ENCODE measurements at places on chromosomes 4 and X.
A peak's percentile ranks its signal among the peaks of the same experiment; 100 is the strongest.

- no peak for DNase-seq
Measured at GRCh38 chr4:53273726-53274125, 92.1 kb downstream of the SCFD2 start.

GRCh38 chrX:9064694-9065093 is 30.8 kb upstream of the FAM9B start:
- no peak for DNase-seq

DNA sequence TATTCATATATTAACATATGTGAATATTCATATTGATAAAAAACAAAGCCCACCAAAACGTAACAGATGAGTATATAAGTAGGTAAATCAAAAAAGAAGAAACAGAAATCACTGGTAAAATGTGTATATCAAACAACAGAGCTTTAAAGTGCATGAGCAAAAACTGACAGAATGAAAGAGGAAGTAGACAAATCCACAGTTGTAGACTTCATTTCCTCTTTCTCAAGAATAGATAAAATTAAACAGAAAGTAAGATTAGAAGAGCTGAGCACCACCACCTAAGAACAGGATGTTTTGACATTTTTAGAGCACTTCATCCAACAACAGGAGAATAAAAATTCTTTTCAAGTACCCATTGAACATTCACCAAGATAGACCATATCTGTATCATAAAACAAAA is 64.6 kb downstream of the CNKSR2 start:
- DNase-seq: peak; percentile 33

GRCh38 chr4:176883108-176883550 is 90.4 kb upstream of the VEGFC start:
- DNase-seq: no peak

DNA sequence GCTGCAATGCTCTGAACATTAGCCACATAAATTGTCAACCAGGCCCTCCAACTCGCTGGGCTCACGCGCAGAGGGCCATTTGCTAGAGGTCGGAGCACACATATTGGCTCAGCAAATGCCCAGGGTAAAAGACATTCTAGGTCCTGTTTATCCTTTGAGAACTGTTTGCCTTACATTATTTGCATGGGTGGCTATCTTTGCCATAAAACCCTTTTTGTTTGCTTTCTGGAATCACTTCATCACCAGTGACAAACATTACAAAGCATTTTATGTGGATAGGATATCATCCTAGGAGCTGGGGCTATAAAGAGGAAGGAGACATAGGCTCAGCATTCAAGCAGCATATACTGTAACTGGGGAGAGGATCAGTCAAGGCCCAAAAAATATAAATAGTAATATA is 149.2 kb upstream of the RAI2 start:
- no peak for DNase-seq

GRCh38 chr4:160284516-160284915 is 1181.6 kb downstream of the RAPGEF2 start:
- DNase-seq: no peak

DNA sequence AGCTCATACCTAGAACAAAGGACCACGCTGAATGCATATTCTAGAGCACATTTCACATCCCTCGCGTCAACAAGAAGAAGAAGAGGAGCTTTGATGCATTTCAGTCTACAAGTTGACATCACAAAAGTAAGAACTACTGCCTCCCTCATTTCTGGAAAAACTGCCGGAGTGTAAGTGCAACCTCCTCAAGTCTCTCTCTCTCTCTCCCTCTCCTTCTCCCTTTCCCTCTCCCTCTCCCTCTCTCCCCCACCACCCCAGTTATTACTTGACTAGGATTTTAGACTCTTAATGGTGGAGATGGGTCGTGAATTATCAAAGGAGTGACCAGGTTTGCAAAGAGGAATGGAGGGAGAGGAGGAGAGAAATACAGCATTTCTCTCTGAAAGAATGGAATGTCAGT is 1.4 kb upstream of the IRS4 start:
- DNase-seq: no peak

- DNase-seq: peak; percentile 69
Measured at GRCh38 chrX:17459661-17460060, 84.7 kb downstream of the NHS start.

DNA sequence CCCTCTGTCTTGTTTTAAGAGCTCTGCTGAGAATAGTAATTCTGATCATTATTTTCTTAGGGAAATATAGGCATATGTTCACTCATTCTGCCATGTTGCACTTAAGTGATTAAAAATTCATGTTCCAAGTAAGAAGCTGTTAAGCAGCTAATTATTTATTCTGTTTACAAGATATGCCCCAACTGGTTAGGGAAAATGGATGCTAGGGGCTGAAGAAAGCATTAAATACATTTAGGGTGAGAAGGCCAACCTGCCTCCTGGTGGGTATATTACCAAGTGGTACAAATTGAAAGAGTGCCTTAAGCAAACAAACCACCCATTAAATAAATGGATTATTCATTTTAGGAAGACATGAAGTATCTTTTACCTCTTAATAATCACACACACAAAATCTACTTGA is 392.6 kb upstream of the EPHA5 start:
- no peak for DNase-seq

DNA sequence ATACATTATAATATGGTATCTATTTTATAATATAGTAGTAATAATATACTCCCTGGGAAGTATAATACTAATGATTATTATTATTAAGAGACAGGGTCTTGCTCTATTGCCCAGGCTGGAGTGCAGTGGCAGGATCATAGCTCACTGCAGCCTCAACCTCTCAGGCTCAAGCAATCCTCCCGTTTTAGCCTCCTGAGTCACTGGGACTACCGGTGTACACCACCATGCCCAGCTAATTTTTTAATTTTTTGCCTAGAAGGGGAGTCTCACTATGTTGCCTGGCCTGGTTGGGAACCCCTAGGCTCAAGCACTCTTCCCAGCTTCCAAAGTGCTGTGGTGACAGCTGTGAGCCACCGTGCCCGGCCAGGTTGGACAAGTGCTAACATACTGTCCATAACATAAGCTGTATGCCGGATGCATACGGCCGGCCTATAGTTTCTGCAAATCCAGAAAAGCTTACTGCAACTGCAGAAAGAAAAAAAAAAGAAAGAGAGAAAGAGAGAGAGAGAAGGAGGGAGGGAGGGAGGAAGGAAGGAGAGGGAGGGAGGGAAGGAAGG is 94.2 kb upstream of the PPP2R3B start:
- no peak for DNase-seq

GRCh38 chrX:77415161-77415560 is 32.0 kb upstream of the FGF16 start:
- DNase-seq: no peak

GRCh38 chr4:56245547-56246232 is 141.6 kb downstream of the AASDH start:
- no peak for DNase-seq

DNA sequence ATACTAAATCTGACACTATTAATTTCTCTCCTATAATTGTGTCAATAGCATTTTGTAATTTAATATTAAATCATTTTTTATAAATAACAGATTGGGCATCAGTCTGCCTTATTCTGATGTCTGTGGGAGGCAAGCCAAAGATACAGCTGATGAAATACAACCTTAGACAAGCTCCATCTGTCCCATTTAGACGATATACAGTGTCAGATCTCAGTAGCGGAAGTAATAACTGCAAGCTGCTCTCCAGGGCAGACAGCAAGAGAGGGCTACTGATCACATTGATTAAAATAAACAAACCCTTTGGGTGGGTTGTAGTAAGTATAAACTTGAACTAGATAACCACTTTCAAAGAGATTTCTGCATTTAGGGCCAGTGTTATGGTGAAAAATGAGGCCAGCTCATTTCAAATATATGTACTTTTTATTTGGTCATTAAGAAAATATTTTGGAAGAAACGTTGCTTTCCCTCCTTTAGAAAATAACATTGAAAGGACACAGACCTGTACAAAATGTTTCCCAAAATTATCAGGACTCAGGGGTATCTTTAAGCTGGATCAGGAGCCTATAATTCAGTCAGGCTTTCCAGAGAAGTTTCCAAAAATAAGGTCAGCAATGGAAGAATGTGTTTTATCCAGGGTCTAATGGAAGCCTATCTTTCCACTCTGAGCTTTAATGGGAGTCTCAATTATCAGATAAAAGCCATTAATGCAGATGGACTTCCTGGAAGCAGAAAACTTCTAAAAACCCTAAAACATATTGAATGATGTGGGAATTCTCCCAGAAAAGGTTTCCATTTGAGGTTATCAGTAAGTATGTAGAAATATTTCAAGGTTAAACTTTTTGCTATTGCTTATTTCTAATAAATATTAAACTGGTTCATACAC is 1028.8 kb upstream of the IGFBP7 start:
- no peak for DNase-seq

- DNase-seq: no peak
Measured at GRCh38 chr4:173703021-173703420, 173.0 kb upstream of the HAND2 start.

GRCh38 chr4:94826206-94826605 is 68.5 kb downstream of the BMPR1B start:
- DNase-seq: no peak

GRCh38 chrX:1602299-1602698 is 10.9 kb downstream of the AKAP17A start:
- DNase-seq: no peak

DNA sequence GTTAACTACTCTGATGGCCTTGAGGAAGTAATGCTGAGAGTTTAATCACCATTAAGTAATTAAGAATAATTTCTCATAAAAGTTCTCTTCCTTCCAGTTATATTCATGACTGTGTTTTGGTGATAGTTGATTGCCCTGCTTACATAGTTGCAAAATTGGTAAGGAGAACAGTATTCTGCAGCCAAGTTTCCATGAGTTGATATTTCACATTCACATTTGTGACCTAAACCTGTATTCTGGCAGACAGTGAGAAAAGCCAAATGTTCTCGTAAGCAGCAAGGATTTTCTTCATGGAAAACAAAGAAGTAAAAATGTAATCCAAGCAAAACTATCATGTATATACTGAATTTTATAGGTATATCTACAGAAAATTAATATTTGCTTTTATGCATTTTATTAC is 187.8 kb upstream of the NUDT6 start:
- no peak for DNase-seq

DNA sequence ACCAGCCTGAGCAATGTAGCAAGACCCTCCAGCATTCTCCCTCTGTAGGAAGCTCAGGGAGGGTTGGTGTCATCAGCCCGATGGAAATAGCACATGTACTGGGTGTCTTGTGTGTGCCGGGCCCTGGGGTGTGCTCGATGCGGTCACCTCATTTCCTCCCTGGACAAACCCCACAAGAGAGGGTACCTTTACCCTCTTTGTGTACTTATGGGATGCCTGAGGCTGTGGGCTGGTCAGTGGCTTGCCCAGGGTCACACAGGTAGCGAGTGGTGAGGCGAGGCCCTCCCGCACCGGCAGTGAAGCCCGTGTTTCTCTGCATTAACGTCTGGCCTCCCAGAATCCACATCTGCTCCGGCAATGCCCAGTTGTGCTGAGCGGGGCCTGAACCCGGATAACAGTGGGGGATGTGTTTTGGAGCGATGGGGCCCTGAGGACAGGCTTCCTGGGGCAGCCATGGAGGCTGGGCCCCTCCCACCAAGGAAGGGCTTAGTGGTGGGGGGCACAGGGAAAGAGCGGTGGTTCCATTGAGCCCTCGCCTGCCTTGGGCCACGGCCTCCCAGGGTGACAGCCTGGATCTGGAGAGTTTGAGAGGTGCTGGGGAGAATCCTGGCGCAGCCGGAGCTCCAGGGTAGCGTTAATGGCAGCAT is 8.1 kb downstream of the PSAPL1 start:
- no peak for DNase-seq

- DNase-seq: no peak
Measured at GRCh38 chr4:87540146-87541058, 11.2 kb upstream of the SPARCL1 start.

- DNase-seq: no peak
Measured at GRCh38 chr4:147491086-147491485, 10.2 kb downstream of the EDNRA start.

DNA sequence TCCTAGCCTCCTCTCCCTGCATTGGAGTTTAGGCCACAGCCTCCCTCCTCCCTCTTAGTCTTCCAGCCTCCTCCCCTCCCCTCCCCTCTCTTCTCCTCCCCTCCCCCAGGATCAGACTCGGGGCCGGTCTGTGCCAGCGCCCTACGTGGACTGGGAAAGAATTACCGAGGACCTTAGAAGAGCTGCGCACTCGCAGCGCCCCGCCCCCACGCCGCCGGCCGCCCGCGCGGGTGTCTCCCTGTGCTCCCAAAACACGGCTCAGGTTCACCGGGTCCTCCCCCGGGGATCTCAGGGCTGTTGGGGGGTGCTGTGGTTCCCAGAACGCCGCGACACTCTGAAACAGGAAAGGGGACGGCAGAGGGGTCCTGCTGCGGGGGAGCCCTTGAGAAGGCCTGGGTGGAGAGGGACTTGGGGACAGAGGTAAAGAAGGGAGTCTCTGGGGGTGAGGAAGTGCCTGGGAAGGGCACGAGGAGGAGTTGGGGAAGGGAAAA is 122.3 kb upstream of the TBL1X start:
- DNase-seq: peak; percentile 55

DNA sequence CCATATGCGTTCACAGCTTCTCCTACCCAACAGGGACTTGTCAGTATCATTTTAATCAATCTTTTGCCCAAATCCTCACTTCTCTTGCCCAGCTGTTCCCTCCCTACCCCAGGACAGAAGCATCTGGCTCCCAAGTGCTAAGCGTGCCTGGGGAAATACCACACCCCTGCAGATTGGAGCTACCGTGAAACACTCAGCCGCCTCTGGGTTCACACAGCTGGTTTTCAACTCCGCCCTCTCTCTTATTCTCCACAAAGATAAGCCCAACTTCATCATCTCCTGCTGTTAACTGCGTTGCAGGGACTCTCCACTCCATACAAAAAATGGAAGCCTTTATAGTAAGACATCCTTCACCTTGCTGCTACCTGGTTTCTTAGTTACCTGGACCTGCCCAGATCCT is 147.3 kb upstream of the FTHL17 start:
- no peak for DNase-seq

GRCh38 chr4:8473198-8473919 is 32.8 kb downstream of the TRMT44 start:
- no peak for DNase-seq

DNA sequence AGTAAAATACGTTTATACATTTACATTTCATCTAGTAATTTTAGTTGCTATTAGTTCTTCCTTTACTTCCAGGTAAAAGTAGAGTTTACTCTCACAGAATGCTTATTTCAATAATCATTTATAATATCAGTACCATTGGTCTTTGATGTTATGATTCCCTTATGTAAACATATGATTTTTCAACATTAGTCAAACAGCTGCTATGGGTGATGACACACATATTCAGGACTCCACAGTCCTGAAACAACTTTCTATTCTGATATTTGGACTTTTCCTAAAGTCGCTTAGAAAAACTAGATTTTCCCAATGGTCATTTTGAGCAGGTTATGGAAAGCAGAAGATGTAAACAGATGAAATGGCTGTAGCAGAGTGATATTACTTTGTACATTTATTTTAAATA is 369.8 kb downstream of the UNC5C start:
- DNase-seq: no peak

- DNase-seq: no peak
Measured at GRCh38 chrX:11242704-11243103, 50.5 kb upstream of the AMELX start.

GRCh38 chr4:142696334-142697122 is 149.6 kb downstream of the INPP4B start:
- DNase-seq: peak; percentile 9

Data from suppressor macrophage treated with lipopolysaccharide for 1 hour (primary cell).